ENCODE measurements at places on chromosomes 2 and 18.

- DNase-seq = no peak
Observed at GRCh38 chr2:76748581-76749296, 773.4 kb downstream of the LRRTM4 start.

DNA sequence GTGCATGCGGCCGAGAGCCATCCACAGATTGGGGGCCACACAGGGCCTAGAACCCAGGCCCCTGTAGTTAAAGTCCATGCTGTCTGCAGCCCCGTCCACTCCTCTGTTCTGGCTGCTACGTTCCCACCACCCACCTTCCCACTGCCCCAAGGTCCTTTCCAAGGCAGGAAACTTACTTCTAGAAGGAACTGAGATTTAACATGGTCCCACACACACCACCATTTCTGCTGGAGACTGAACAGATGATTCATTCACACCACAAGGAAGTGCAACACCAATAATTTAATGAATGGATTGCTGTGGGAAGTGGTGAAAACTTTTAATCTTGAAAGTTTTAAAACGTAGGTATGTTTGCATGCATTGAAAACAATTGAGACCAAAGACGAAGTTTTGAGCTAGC is 95.2 kb downstream of the LBH start:
- DNase-seq = no peak

GRCh38 chr2:54624591-54625071 is 98.8 kb upstream of the EML6 start:
- no peak for DNase-seq

GRCh38 chr18:37567061-37567993 is 1.7 kb upstream of the CELF4 start:
- DNase-seq = no peak

DNA sequence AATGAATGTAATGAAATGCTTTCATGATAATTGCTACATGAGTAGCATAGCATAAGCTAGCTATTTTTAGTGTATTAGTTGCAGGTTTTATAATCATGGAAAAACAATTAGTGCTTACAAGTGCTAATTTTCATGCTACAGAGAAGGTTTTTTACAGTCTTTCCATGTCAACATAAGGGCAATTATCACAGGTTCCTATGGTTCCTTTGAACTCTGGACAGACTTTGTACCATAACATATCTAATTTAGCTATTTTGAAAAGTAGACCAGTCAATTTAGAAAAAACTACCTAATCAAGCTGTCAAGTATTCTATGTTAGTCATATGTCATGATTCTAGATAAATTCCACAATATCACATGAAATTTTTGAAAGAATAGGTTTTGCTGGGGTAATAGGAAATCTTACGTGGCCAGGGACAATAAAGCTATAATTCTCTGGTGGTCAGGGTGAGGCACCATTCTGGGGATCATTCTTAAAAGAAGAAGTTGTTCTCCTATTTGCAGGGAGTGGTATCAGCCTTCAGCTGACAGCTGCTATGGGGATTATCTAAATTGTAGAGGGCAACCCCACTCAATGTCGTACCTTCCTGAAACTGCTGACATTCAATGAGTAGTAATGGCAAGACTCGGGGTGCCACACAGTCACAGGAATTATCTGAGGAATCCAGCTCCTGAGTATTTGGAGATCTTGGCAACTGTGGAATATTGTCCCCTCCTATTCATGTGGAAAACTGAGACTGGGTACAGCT is 724.0 kb upstream of the LINC00305 start:
- DNase-seq = no peak

DNA sequence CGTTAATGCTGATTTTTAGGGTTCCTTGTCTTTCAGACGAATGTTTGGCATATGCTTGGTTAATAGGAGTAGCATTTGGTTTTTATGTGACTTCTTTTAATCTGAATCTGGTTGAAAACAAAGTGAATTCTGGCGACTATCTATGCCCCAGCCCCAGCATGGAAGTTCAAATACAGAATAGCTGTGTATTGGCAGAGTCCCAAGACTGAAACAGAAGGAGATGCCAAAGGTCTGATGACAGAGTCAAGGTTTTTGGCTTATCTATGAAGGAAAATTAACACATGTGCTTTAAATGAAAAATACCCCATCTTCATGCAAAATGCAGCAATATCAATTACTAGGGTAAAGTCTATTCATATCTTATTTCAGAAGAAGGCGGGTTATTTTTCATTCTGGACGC is 734.8 kb upstream of the NXPH2 start:
- no peak for DNase-seq

- no peak for DNase-seq
Observed at GRCh38 chr2:30968660-30969397, 161.6 kb upstream of the CAPN13 start.

GRCh38 chr2:51722311-51722710 is 690.4 kb upstream of the NRXN1 start:
- DNase-seq = no peak

GRCh38 chr2:209424781-209425470 is 1.1 kb downstream of the MAP2 start:
- DNase-seq = no peak

DNA sequence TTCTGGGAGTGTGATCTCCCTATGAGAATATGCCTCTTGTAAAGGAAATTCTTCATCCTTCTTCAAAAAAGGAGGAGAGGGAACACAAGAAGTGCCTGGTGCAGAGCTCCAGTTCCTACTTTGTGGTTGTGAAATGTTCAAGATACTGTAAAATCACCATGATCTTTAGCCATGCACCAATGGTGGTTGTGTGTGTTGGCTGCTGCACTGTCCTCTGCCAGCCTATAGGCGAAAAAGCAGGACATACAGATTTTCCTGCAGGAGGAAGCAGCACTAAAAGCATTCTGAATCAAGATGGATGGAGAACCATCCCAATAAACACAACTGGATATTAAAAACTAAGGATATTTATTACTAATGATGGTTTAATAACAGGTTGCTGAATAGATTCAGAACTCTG is 6.2 kb upstream of the KLHL14 start:
- DNase-seq = no peak

DNA sequence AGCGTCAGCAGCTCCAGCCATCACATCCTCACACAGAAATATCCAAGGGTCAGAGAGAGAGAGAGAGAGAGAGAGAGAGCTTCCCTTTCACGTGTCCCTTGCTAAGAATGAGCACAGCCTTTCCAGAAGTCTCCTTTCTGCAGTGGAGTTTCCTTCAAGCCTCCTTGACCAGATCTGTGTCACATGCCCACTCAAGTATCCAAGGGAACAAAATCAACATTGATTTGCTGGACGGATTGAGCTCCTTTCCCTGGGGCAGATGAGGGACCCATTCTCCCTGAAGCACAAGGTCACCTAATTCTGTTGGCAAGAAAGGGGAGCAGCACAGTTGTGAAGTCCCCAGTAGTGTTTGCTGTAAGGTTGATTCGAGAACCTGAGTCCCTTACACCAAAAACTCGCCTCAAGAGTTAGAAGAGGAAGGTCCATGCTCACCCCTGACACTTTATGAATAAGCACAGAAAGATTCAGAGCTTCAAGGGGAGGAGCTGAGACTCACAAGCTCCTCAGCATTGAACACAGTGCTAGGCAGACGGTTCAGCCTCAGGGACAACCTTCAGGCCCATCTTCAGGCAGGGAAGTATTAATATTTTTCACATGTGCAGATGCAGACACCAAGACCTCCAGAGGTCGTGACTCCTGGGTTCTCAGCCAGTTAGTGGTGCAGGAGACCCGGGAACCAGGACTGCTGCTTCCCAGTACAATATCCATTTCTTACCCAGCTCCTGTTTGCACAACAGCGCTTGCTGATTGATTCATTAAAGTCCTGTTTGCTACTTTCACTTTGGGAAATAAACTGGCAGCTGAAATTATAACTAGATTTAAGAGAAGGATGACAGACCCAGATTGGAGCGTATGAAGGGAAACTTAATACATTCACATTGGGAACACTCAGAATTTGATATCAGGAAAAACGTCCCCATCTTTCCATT is 38.2 kb upstream of the MARCO start:
- no peak for DNase-seq

GRCh38 chr2:229901819-229902218 is 20.0 kb downstream of the TRIP12 start:
- no peak for DNase-seq

GRCh38 chr2:207317378-207317984 is 151.7 kb upstream of the KLF7 start:
- no peak for DNase-seq

GRCh38 chr2:157283468-157283867 is 26.0 kb downstream of the GALNT5 start:
- no peak for DNase-seq

DNA sequence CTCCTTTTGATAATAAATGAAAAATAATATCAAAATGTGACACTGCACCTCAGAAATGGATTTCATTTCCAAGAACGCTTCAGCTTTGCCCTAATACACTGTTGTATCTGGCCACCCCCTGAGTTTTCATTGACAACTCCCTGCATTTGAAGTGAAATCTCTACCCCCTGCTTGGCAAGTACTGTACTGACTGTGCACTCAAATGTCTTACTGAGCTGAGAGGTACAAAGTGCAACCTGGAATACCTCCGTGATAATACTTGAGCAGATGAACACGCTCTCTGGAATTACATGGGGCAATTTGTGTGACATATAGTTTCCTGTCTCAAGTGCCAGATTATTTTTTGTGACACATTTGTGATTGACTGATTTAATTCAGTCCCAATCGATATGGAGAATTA is 231.1 kb downstream of the LRP1B start:
- no peak for DNase-seq

DNA sequence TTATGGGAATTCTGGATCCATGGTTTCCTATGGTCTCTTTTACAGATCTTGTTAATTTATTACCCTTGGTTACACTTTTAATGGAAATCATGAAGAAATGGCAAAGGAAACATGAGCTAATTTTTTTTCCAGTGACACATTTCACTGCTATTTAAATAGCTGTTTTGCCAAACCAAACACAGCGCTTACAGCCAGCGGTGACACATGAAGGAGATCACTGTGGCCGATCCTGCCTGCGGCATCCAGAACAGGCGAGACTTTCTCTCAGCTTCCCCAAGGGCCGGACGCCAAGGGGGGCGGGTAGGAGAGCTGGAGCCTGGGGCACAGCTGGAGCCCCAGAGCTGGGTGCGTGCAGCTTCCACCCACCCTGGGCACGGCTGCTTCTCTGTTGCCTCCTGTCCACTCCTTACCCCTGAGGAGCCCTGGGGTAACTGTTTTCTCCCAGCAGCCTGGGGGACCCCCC is 81.4 kb upstream of the PKDCC start:
- DNase-seq = no peak

- DNase-seq = peak; percentile 30
Observed at GRCh38 chr2:220687231-220687843, 884.8 kb downstream of the EPHA4 start.

DNA sequence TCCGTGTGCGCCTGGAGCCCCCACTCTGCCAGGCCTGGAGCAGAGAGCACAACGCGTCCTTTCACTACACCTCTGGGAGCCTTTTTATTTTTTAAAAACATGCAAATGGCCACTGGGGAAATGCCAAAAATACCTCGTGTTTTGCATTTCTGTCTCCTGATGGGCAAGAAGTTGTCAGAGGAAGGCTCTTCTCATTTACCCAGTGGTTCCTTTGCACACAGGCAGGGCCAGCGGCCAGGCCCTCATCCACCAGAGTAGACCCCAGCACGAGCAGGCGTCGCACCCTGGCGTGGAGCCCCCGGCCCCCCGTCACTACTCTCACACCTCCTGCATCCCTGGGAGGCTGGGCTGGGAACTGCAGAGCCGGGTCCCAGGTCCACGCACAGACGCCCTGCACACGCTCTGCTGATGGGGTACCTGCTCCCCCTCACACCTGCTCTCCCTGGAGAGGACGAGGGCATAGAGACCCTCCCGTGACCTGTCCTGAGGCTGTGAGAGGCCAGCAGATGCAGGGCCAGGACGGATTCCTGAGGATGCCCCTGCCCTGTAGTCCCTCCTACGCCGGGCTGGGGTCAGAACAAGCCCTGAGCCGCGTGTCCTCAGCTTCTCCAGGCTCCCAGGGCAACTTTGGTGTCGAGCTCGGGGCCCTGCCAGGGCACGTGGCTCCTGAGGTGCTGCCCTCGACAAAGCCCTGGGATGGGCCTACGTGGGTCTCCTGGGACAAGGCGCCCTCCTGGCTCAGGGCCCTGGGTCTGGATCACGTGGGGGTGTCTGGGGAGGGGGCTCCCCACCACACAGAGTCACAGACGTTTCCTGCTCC is 65.0 kb downstream of the NFATC1 start:
- DNase-seq = no peak

- DNase-seq = no peak
Observed at GRCh38 chr2:66840321-66841002, 405.5 kb downstream of the MEIS1 start.

DNA sequence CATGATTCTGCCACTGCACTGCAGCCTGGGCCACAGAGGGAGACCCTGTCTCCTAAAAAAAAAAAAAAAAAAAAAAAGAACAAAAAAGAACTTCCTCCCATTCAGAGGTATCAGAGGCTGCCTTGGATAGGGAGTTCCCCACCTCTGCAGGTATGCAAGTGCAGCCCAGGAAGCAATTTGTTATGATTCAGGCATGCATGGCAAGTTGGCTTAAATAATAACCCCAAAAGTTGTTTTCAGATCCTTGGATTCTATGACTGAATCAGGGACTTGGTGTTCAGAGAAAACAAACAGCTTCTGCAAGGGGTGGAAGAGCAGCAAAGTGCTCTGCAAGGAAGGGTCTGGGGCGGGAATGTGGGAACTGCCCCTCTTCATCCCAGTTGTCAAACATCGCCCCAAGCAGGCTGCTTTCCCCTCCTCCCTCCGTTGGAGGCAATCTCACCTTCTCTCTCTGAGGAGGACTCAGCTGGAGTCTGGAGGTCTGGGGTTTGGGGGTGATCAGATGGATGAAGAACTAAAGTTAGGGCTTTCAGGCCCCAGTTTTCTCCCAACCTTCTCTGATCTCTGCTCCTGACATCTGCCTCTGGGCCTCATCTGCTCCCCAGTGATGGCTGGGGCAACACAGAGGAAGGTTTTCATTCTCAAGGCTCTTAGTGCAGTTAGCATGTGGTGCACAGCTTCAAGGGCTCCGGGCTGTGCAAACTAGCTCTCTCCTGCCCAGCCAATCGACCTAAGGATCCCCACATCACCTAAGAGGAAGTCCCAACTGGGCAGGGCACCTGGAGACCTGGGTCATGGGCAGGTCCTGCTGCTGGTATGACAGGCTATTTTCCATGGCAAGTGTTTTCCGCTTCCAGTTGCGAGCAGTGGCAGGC is 3.5 kb upstream of the GDF7 start:
- DNase-seq = no peak

- no peak for DNase-seq
Observed at GRCh38 chr18:42882122-42882521, 233.4 kb downstream of the RIT2 start.

GRCh38 chr2:171404261-171404660 is 29.5 kb downstream of the METTL8 start:
- no peak for DNase-seq
